Astrocyte (in vitro differentiated cells and primary cell): ENCODE measurements at places on chromosomes 4 and X. TPM values are rescaled to one million over a fixed set of nuclear protein-coding genes. Genes with fewer than 3 reads are reported as not detected.

DNA sequence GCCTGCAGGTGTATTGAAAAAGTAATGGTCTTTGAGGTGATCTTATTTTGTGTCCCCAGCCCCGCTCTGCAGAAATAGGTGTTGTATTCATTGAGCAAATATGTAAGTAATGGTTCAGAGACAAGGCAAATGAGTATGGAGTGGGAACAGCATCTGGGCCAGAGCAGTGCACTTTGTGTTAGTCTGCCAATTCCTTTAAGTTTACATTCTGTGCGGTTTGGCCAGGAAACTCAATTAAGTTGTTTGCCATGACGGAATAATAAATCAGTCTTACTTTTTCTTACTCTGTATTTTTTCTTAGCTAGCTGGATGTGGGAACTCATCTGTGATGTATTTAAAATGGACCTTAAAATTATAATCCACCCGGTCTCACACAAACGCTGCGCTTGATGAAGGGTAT lies 12.6 kb downstream of the DCLK2 start:
- DNase-seq, result peak; percentile 92

- DNase-seq, result no peak
Observed at GRCh38 chrX:124300405-124300804, 32.1 kb upstream of the TEX13D start.

- peak; percentile 21 for DNase-seq
Observed at GRCh38 chr4:186946682-186947294, 223.1 kb upstream of the FAT1 start.

- DNase-seq, result peak; percentile 52
Observed at GRCh38 chr4:75940692-75941253, at the start of gene NAAA. Gene NAAA (minus strand): TSS chr4:75941013. CDS start chr4:75940949, 64 bp downstream.

- DNase-seq, result no peak
Observed at GRCh38 chr4:1794809-1795298, 1.8 kb downstream of the FGFR3 start.

DNA sequence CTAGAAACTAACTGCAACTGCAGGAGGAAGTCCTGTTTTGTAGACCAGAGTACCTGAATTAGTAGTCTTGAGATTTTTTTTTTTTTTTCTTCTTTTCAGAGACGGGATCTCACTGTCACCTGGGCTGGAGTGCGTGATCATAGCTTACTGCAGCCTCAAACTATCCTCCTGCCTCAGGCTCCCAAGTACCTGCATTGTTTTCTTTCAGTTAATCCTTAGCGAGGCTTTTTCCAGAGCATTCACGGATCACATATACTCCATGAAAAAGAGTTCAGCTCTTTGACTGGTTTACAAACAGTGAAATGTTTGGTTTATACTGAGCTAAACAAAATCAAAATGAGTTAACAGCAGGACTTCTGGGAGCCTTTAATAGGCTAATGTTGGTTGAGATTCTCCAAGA lies 45.8 kb downstream of the KLHL15 start:
- no peak for DNase-seq

The CYLC1 gene
- not detected in 2 replicates for total RNA-seq

The TLR10 gene
- total RNA-seq, result not detected in 2 replicates
